ENCODE measurements at places on chromosomes 16 and 17.

DNA sequence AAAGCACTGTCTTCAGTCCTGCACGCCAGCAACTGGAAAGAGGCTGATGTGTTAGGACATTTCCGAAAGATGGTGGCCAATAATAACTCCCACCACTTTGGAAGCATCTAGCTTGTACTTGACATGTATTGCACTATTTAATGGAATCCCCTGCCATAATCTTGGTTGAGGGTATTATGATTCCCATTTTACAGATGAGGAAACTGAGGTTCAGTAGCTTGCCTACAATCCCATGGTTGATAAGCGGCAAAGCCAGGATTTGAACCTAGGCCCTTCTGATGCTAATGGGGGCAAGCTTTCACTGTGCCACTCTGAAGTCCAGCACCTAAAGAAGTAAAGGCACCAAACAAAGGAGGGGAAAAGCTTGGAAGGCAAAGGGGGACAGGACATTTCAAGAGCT, 8.0 kb downstream of the CACNG5 start:
- DNase-seq: no peak

DNA sequence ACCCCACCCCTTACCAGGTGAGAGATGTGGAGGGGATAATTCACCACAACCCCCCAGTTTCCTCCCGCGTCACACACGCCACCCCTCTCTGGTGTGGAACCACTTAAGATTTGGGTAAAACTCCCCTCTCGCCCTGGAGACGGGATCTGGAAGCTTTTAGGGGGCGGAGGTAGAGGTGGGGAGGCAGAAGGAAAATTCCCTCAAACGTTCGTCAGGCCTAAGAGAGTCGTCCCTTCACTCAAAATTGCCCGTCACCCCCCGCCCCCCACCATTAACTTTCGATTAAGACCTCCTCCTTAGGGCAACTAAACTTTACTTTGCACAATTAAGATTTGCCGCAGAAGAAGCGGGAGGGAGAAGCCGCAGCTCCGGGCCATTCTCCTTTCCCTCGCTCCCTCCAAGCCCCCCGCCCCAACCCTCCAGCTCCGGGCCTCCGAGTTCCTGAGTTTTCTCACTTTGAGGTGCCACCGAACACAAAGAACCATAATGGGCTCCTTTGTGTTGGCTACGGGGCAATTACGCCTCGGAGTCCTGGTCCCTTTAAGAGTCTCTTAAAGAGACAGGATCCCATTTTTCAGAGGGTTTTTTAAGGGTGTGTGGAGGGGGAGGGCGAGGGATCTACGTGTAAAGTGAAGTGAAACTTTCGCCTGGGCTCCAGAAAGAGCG, 985 bp upstream of the FZD2 start:
- no peak for DNase-seq

- no peak for DNase-seq
Measured at GRCh38 chr17:81176666-81177065, 10.6 kb upstream of the AATK start.

DNA sequence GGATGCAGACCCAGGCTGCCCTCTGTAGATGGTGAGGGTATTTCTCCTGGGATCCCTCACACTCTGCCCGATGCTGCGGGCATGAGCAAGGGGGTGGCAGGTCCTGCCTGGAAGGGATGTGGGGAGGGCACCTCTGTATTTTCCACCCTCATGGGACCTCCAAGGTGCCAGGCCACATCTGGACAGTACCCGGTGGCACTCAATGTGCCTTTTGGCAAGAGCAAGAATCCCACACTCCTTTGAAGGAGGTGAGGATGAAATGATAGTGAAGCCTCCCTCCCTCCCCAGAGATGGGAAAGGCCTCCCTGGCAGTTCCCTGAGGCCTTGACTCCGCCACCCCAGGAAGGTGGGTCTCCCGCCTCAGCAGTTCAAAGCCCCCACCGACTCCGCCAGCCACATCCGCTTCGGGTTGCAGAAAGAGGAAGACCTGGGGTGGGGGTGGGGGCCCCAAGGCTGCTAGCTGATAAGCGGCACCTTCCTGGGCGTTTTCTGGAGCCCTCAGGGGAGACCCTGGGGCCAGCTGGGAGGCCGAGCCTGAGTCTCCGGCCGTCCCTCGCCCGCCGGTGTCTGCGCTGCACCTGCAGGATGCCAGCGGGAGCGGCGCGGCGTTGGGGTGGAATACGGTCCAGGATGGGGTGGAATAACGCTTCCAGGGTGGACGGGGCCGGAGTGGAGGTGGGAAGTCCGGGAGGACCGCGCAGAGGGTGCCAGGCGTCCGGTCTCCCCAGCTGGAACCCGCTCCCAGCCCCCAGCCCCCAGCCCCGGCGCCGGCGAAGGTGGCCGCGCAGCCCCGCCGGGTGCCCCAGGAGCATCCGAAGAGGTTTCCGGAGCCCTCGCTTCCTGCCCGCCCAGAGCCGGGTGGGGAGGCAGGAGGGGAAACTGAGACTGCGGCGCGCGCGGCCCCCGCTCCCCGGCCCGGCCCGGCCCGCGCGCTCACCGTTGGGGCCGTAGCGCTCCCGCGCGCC, 718 bp downstream of the ATP2A3 start:
- DNase-seq: no peak

GRCh38 chr17:80822700-80823410, 168.8 kb upstream of the CHMP6 start:
- no peak for DNase-seq

DNA sequence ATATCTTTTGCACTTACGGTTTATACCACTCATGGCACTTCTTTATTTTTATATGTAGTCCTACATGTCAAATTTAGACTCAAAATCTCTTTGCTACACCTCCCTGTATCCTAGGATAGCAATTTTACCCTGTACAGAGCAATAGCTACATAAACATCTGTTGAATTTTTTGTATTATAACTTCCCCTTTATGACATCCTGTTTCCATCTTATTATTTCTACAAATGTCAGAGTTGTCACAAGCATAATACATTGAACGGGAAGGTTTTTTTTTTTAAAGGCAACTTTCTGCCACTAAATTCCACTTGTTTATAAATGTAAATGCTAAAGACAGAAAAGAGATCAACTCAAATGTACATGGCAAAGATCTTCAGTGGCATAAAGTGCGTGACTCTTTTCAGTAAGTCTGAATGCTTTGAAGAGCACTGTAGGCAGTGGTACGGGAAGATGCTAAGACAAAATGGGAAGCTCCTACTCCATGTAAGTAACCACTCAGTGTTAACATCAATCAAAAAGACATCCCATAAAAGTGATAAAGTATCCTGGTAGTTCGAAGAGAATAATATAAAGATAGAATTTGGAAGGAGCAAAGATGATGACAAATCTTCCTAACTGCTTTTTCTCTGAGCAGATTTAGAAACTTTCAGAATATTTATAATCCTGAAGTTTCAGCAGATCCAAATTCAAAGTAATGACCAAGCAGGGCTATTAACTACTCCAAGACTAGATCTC, 26.8 kb downstream of the GNA13 start:
- no peak for DNase-seq

DNA sequence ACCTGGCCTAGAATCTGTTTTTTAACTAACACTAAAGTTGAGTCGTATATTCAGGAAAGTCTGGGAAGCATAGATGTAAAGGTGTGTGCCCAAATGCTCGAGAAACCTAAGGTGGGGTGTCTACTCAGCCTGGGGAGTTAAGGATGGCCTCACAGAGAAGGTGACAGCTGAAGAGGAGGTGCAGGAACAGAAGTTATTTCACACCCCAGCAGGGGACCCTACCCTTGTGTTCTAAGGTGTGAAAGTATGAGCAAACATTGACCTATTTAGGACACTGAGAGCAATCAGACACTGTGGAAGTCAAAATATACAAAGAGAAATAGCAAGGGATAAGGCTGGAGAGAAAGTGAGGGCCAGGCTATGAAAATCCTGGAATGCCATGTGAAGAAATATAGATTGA, 49.0 kb upstream of the DHX40 start:
- no peak for DNase-seq

- DNase-seq: no peak
Measured at GRCh38 chr16:24116989-24117388, 139.1 kb upstream of the CACNG3 start.

DNA sequence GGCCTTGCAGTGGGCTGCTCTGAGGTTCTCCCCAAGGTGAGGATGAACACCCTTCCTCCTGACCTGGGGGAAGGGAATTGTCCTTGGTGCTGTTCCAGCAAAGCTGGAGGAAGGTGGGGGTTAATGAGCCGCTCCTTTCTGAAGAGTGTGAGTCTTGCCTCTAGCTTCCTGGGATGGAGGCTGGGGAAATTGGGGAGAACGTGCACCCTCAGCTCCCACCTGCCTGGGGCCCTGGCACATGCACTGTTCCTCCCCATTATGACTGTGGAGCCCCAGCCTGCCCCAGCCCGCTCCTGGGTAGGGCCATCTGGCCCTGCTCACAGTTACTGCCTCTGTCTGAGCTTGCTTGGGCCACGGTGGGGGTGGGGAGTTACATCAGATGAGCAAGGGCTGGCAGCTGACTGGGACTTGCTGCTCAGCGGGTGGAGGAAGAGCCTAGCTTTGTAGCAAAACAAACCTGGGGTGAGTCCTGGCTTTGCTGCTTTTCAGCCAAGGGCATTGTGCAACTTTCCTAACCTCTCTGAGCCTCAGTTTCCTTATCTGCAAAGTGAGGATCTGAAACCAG, 11.1 kb downstream of the TNS4 start:
- peak; percentile 93 for DNase-seq

GRCh38 chr16:19831678-19832077, 53.0 kb downstream of the GPRC5B start:
- no peak for DNase-seq

GRCh38 chr16:49939495-49939894, 83.6 kb upstream of the ZNF423 start:
- no peak for DNase-seq

DNA sequence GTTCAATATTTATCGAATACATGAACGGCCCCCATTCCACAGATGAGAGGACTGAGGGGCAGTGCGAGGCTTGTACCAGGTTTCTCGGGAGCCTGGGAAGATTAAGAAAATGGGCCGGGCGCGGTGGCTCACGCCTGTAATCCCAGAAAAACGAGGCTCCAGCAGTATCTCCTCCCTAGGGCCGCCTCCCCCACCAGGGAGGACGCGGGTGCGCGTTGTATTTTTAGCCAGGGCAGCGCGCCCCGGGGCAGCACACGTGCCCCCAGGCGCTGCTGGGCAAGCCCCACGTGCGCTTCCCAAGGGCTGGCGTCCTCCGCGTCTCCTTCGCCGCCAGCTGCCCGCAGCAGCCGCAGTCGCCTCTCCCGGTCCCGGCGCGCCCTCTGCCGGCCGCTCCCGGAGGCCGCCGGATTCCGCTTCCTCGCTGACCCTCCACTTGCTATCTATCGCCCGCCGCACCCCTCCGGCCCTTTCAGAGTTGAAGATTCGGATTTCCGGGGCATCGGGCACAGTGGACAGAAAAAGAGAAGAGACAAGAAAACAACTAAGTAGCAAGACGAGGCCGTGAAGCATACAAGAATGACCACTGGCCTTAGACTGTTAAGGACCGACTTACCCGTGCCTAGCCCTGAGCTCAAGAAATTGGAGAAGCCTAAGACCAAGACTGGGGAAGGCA, 1.9 kb upstream of the YBX2 start:
- peak; percentile 64 for DNase-seq

GRCh38 chr16:15858921-15859668, 2.3 kb upstream of the MYH11 start:
- no peak for DNase-seq

- DNase-seq: no peak
Measured at GRCh38 chr17:32833076-32833475, 43.8 kb downstream of the MYO1D start.

GRCh38 chr17:62950067-62950466, 16.0 kb upstream of the TANC2 start:
- DNase-seq: no peak

DNA sequence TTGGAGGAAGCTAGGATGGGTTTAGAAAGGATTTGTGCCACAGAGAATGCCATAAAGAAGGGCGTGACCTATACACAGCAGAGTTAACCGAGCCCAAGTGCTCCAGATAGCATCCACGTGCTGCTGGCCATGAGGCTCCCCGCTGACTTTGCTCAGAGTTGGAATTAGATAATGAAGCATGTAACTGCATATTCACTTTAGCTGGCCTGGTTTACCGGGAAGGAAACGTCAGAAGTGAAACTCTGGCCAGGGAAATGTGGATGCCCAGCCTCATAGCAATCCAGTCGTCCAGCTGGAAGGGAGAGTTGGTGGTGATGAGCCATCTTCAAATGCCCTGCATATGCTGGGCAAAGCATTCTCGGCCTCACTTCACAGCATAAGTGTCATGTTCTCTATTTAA, 6.1 kb downstream of the KRT35 start:
- no peak for DNase-seq

DNA sequence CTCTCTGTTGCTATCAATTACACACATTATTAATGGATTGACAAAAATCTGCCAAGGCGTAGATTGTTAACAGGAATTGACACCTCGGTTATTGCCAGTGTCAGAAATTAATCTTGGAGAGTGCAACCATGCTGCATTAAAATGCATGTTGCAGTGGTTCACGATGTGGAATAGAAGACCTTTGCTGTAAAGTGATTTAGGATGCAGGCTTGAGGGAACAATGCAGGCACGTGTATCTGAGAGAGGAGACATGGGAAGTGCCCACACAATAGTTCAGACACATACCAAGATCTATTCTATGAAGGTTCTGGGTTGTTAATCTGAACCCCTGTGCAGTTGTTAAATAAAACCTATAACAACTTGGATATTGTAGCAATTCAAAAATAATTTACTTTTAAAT, 1032.8 kb upstream of the CDH8 start:
- no peak for DNase-seq

DNA sequence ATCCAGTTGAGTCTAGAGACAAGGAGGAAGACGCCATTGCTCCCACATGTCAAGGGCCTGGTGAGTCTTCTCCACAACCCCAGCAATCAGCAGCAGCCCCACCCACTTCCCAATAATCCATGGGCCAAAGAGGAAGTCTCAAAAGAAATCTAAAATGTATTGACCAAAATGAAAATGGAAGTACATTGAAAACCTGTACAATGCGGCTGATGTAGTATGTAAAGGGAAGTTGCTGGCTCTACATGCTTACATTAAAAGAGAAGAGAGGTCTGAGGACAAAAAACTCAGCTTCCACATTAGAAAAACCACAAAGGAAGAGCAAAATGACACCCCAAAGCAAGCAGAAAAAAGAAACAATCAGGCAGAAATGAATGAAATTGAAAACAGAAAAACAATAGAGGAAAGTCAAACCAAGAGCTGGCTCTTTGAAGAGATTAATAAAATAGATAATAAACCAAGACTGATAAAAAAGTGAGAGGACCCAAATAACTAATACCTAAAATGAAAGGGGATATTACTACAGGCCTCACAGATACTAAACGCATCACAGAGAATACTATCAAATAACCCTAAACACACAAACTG, 100.6 kb upstream of the METRNL start:
- no peak for DNase-seq
